ENCODE measurements at places on chromosomes 2 and 18.

DNA sequence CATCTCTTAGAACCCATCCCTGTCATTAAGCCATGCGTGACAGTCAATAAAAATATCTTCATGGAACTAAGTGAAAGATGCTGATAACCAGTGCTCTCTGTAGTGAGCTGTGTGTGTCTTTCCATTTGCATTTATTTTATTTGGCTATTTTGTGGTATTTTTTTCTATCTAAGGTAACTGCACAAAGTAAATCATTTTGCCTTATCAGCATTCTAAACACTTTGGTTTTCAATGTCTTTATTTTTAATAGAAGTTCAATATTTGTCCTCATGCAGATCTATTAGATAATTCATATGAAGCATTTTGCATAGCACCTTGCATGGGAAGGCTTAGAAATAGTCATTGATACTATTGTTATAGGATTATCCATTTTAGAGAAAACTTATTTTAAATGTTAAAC, 163.6 kb upstream of the TANK start:
- no peak for DNase-seq

DNA sequence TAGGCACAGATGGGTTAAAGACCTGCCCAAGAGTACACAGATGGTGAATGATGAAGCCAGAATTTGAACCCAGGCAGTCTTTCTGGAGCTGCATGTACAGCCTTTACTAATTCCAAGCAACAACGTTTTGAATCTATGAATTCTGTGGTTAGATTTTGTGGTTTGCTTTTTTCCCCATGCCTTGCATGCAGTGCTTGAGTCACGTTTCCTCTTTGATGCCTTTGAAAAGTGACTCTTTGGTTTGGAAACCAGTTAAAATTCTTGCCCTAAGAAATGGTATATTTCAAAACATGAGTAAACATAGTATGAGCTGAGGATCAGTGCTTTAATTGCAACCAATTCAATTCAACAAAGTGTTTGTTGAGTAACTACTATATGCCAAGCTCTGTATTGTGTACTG, 48.2 kb upstream of the PPM1B start:
- DNase-seq: peak; percentile 54

DNA sequence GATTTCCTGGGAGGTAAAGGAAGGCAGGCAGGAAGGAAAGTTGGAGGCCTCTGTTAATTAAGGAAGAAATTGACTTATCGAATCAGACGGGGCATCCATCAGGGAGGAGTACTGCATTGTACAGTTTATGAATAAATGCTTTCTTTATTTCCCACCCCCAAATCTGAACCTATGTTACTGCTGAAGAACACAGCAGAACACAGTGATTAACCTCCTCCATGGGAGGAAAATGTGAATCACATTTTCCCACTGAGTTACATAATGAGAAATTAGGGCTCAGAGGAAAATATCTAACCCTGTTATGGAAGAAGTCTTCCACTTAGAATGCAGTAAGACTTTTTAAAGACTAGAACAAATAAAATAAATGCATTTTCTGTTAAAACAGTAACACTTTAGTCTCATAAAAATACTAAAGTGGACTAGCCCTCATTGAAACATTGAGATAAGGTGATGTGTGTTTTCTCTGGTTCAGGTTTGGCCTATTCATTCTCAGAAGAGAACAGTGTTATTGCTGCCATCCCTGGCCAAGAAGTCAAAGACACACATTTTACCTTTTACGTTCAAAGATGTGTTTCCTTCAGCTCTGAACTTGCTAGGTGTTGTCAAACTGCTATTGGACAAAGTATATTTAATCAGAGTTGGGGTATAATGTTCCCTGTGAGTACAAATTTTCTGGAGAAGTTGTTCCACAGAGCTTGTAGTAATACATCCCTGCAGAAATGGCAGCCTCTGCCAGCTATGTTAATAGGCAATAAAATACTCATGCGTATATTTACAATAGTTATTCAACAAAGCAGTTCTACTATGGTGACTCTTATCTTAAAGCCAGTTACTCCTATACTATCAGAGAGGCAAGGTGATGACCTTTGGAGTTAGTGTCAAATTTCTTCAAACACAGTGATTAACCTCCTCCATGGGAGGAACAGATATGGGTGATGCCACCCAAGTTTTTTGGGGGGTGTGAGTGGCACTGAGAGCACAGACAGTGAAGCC, 11.1 kb downstream of the DNAH6 start:
- no peak for DNase-seq

GRCh38 chr18:21330122-21330701, 88.2 kb downstream of the GREB1L start:
- no peak for DNase-seq
